ENCODE measurements at places on chromosomes 5 and 9.
A peak's percentile ranks its signal among the peaks of the same experiment; 100 is the strongest.

GRCh38 chr5:55450050-55450765, 84.6 kb downstream of the PLPP1 start:
- ATAC-seq = no peak

- no peak for ATAC-seq
Observed at GRCh38 chr5:179879003-179879689, 20.5 kb upstream of the MRNIP start.

DNA sequence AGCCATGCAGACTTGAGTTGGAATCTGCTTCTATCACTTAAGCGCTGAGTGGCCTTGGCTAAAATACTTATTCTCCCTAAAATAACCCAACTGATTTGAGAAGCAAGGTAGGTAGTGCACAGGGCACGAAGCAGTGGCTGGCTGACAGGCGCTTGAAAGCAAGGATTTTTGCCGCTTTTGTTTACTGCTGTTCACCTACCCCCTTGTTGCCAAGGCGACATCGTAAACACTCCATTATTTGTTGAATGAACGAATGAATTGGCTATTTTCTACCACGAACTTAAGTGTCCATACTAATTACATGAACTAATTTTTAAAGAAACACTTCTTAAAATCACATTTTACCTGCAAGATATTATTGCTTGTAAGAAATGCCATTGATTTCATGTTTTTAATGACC, 98.0 kb downstream of the ANKH start:
- ATAC-seq = no peak

GRCh38 chr9:126485662-126486061, 128.1 kb upstream of the LMX1B start:
- no peak for ATAC-seq

DNA sequence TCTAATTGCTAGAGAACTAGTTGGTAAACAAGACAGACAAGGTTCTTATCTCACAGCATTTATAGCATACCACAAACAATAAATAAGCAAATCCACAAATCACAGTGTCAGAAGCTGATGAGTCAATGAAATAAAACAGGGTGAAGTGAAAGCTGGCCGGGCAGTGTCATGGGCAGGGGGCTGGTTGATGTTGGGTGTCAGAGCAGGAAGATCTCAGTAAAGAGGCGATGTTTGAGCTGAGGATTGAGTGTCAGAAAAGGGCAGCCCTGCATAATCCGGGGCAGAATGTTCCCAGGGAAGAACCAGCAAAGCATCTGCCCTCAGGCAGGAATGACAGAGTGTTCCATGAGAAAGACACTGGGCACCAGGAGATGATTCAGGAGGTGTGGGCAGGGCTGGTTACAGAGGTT, 183.4 kb downstream of the GOLPH3 start:
- no peak for ATAC-seq

DNA sequence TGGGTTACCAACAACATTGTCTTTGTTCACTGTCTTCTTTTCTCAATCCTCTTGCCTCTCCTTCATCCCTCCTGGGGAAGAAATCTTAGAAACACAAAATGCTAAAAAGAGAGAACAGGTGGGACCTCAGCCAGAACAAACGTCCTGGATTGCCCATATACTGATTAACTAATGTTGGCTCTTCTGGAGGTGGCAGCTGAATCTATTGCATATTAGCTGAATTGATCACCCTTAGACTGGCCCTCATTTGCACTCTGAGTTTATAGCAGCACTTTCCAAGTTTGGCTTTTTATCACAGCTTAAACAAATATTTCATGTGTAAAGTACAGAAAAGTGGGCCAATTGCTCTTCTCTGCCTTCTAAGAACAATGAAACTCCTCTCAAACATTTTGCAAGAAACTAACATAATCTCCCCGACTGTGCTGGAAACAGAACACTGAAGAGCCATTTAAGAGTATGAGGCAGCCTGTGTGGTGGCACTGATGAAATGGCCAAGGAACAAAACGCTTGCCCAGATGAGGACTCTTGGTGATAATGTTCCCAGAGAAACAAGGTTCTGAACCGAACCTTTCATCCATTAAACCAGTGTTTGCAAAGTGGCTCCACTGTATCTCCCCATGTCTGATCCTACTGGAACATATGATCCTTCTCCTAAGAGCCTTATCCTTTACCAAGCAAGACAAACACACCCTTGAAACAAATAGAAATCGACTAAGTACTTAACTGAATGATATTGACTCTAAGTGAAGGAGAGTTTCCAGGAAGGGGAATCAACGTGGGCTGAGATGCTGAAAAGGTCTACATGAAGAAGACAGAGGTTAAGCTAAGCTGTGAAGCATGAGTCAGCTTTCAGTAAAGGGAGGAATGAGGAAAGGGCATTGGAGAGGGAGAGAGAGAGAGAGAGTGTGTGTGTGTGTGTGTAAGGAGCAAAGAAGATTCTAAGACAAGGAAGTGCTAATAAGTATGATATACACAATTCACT, 83.2 kb upstream of the LIFR start:
- peak; percentile 78 for ATAC-seq

DNA sequence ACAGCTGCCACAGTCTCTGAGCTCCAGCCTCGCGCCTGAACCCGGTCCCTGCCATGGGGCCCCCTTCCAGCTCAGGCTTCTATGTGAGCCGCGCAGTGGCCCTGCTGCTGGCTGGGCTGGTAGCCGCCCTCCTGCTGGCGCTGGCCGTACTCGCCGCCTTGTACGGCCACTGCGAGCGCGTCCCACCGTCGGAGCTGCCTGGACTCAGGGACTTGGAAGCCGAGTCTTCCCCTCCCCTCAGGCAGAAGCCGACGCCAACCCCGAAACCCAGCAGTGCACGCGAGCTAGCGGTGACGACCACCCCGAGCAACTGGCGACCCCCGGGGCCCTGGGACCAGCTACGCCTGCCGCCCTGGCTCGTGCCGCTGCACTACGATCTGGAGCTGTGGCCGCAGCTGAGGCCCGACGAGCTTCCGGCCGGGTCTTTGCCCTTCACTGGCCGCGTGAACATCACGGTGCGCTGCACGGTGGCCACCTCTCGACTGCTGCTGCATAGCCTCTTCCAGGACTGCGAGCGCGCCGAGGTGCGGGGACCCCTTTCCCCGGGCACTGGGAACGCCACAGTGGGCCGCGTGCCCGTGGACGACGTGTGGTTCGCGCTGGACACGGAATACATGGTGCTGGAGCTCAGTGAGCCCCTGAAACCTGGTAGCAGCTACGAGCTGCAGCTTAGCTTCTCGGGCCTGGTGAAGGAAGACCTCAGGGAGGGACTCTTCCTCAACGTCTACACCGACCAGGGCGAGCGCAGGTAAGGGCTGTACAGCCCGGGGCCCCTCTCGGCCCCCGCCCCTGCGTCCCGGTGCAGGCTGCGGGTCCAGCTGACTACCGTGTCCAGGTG, 509 bp downstream of the LVRN start:
- peak; percentile 78 for ATAC-seq

DNA sequence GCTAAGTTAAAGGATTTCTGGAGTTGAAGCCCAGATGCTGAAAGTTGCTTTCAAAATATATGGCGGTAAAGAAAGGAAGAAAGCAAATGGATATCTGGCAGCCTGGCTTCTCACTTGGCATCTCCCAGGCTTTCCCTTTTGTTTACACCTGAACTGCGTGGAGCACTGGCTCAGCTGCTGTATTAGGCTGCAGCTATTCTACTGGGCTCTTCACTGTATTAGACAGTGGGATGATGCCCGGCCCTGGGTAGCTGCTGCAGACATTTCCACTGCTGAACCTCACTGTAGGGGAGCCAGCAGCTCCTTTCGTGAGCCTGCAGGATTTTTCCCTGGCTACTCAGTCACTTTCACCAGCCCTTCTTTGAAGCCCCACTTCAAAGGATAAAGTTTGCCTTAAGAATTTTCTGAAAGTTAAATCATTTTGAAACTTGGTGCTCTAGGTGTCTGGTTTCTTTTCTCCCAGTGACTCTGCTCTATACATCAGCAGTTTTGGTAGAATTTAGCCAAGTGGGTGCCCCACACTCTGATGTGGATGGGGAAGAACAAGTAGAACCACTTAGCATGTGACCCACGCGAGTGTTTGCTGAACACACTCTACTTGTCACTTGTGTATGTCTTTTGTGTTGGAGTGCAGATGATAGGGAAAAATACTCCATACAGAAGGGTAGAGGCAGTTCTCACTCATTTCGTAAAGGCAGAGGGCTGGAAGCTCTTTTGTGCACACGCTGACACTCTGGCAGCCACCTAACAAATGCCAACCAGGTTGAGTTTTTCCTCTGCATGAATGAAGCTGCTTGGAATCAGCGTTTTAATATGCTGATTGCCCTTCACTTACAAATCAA, 49.9 kb downstream of the C9orf152 start:
- peak; percentile 65 for ATAC-seq

DNA sequence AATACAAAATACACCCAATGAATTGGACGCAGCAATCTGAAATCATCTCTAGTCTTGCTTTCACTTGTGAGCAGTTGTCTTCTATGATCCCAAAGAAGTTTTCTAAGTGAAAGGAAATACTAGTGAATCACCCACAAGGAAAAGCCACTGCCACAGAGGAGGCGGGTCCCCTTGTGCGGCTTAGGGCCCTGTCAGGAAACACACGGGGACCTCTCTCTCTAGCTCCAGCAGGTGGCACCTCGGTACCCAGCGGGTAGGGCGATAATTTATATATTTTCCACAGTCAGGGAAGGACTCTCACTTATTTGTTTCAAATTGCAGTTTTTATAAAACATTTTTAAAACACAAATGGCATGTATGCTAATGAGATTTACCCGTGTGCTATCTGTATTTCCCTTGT, 417.1 kb downstream of the KDM4C start:
- ATAC-seq = no peak

DNA sequence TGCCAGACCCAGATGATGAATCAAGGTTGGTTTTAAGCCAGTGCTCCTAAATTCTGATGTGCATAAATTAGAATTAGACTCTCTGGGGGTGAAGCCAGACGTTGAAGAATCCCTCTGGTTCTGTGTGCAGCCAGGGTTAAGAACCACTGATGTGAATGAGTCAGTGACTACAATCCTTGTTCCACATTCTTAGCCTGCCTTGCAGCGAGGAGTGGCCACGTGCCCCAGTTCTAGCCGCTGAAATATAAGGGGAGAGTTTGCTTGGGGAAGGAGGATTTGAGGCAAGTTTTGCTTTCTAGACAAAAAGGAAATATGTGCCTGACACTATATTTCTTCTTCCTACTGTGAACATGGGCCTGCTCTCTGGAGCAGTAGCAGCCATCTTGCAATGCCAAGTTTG, 34.2 kb upstream of the MSH3 start:
- no peak for ATAC-seq

- ATAC-seq = no peak
Observed at GRCh38 chr5:16808021-16808420, 128.1 kb downstream of the MYO10 start.

GRCh38 chr5:38589629-38590028, 33.2 kb upstream of the LIFR start:
- ATAC-seq = no peak

DNA sequence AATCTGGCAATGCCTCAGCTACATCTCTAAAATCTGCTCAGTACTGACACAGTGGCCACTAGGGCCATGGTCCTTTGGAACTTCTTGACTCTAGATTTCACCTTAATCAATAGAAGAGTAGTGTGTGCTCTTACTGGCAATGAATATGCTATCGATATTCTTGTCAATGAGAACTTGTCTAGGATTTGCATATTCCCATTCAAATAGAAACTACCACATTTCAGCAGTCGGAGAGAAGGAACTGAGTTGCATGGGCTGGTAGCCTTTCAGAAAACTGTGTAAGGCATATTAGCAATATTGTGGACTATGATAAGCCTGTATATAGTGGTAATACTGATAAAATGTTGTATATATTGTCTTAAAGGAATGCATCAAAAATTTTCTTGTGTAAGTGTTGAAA, 45.3 kb upstream of the NAA35 start:
- no peak for ATAC-seq

DNA sequence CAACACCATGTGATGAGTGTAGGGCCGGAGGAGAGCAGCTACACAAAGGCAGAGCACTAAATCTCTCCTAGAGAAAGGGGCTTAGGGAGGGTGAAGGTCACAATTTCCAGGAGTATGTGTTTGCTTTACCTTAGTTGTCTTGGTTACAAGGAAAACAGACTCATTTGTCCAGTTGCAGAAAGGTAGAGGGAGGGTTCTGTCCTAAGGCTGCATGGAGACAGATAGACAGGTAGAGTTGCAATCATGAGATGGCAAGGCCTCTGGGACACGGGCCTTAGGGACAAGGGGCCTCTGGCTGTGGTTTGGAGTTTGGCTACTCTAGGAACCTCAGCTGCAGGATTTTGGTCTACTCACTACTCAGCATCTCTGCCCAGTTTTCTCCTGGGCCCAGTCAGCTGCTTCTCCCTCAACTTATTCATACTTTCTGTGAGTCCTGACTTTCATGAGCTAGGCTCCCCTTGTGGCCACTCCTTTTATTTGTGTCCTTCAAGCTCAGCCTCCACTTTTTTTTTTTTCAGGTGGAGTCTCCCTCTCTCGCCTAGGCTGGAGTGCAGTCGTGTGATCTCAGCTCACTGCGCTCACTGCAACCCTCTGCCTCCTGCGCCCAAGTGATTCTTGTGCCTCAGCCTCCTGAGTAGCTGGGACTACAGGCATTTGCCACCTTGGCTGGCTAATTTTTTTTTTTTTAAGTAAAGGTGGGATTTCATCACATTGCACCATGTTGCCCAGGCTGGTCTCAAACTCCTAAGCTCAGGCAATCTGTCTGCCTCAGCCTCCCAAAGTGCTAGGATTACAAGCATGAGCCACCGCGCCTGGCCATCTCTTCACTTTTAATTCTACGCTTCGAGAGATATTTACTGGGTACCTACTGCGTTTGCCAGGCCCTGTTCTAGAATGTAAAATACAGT, 76.6 kb downstream of the PTPDC1 start:
- no peak for ATAC-seq

GRCh38 chr9:109997682-109998081, 210.3 kb downstream of the C9orf152 start:
- ATAC-seq = no peak

- no peak for ATAC-seq
Observed at GRCh38 chr5:16321284-16321683, 141.7 kb upstream of the MARCHF11 start.

DNA sequence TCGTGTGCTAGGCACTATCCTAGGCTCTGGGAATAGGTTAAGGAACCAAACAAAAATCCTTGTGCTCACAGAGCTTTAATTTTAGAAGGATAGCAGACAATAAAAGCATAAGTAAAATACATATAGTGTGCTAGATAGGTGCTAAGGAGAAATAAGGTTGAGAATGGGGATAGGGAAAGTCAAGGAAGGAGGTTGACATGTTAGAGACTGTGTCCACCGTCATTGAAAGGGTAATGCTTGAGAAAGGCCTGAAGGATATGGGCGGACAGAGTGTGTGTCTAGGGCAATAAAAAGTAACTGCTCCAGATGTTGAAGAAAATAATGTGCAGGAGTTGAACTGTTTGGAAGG, 482 bp upstream of the TDRD7 start:
- ATAC-seq = no peak

DNA sequence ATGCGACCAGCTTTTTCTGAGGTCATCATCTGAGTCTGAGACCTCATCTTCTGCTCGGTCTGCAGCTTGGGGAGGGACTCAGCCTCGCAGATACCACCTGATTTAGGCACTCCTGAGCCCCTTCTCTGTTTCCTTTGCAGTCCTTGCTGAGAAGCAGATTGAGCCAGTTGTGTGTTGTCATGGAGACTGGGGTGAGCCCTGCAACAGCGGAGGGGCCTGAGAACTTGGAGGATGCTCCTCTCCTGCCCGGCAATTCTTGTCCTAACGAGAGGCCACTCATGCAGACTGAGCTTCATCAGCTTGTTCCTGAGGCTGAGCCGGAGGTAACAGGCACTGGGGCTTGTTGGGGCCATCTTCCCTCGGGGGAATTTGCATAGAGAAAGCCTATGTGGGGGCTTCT, 19.2 kb downstream of the TEX53 start:
- ATAC-seq = peak; percentile 58

GRCh38 chr5:66039701-66040100, 104.4 kb upstream of the SREK1 start:
- no peak for ATAC-seq

Measured in motor neuron (in vitro differentiated cells).